Amniotic epithelial cell (primary cell): ENCODE measurements at places on chromosomes 7 and 10.
A peak's percentile ranks its signal among the peaks of the same experiment; 100 is the strongest.

DNA sequence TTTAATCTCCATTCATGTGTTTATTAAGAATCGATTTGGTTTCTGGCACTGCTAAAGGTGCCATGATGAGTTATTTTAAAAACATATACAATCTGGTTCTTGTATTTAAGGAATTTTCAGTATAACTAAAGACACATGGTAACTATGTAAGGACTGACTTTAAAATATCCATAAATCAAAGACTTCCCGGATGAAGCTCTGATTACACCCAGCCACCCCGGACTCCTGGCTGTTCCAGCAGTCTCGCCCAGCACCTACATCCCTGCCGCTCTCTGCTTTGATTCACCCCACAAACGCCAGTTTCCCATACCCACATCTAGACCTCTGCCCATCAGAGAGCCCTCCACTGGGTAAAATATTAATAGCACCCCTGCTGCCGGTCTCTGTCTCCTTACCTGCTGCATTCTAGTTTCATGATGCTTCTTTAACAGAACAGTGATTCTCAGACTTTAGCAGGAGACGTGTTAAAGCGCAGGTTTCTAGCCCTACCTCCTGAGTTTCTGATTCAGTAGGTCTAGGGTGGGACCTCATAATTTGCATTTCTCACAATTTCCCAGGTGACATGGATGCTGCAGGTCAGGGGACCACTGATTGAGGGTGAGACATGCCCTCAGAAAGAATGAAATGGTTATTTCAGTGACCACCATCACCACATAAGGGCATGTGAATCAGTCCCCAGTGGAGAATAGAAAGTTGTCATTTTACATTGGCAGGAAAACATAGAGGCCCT lies 185.7 kb downstream of the KIAA1217 start:
- DNase-seq: peak; percentile 54

DNA sequence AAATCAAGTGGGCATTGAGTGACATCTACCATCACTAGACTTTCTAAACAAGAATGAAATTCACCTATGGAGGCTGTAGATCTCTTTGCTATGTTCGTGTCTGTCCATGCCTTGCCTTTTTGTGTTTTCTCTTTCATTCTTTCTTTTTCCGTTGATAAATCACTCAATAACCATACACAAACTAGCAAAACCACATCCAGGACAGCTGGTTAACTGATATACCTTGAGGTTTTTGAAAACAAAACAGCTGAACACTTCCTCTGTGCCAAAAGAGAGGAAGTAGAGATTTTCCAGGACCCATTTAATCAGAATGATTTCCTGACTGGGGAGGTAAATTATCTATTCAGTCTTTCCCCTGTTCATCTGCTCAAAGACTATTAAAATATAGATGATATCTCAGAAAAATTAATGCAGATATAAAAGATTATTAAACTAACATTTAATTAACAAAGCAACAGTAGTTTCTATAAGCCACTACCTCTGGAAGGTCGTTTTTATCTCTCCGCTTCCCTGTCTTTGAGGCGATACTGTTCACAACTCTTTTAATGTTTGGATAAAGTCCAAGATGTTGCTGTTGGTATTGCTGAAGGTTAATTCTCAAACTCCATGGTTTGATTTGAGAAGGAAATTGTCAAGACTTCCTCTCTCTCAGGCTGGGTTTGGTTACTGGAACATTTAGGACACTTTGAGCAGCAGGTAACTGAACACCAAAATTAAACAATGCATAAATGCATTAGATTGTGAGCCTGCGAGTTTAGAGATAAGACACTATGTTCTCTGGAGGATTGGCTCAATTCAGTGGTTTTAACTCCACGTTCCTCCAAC lies 24.4 kb upstream of the C10orf67 start:
- peak; percentile 29 for DNase-seq

DNA sequence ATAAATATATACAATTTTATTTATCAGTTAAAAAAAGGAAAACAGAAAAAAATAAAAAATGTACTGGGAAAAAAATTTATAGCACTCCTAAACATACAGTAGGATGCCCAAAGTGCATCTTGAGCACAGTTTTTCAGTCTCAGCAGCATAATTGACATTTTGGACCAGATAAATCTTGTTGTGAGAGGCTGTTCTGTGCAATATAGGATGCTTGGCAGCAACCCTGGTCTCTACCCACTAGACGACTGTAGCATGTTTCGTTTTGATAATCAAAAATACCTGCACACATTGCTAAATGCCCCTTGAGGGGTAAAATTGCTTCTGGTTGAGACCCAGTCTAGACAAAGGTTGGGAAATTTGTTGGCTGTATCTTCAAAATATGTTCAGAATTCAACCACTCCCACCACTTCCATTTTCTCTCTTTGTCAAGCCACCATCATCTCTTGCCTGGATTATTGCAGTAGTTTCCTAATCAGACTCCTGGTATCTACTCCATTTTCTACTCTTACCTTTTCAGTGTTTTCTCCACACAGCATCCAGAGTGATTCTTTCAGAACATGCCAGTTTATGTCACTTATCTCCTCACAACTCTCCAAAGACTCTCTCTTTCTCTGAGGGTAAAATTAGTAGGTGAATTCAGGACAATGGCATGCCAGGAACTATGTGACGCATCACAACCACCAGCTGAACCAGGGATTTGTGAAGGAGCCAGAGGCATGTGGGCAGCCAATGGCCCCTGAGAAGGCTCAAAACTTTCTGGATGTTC lies 91.4 kb downstream of the GPR85 start:
- peak; percentile 67 for DNase-seq

GRCh38 chr7:106089647-106090046 lies 22.5 kb downstream of the SYPL1 start:
- DNase-seq: no peak

GRCh38 chr10:65415318-65415717 lies 1510.5 kb upstream of the LRRTM3 start:
- no peak for DNase-seq

GRCh38 chr10:69952069-69952800 lies 100.4 kb upstream of the MACROH2A2 start:
- DNase-seq: no peak

DNA sequence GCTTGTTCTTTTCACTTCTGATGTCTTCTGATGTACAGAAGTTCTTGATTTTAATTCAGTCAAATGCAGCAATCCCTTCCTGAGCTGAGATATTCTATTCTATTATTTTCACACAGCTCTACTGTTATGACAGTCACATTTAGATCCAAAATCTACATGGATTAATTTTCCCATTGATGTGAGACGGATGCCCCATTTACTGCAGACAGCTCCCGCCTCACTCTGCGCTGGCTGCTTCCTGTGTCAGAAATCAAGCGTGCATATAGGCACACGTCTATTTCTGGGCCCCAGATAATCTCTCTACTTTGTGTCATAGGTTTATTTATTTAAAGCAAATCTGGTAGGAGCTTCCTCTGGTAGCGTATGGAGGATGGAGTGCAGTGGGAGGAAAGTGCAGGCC lies 6.7 kb downstream of the BNIP3 start:
- DNase-seq: no peak

GRCh38 chr10:98795467-98795866 lies 348.7 kb upstream of the HPS1 start:
- no peak for DNase-seq

DNA sequence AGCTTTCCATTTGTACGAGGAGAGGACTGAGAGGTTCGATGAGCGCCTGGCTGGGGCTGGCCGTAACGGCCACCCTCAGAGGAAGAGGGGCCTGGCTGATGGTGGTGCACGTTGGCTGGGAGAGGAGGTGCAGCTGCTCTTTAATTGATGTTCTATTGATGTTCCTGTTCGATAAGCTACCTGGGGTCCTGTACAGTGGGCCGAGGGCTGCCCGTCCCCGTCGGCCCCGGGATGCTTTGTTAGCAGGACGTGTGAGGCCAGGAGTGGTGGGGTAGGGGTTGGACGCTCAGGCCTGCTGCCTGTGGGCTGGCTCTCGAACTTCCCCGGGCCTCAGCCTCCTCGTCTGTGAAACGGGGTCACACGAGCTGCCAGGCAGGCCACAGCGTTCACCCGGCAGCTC lies 25.4 kb downstream of the FAM20C start:
- no peak for DNase-seq

GRCh38 chr10:35415505-35415904 lies 79.2 kb downstream of the CCNY start:
- no peak for DNase-seq

GRCh38 chr7:50351267-50351666 lies 46.8 kb downstream of the IKZF1 start:
- no peak for DNase-seq

DNA sequence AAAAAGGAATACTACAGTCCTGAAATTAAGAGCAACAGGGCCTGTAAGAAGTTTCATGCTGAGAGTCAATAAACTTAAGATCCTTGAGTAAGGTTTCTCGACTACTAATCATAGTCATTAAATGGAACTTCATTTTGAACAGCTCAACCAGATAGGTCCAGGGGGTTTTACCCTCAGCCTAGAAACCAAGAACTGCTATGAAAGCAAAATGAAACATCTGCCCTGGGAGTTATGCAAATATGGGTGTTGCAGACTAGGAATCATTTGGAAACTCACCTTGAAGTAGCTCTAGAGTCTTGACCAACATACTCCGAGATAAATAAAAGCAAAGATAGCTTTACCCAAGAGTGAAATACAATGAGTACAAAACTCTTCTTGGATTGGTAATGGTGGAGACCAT lies 128.0 kb downstream of the HGF start:
- DNase-seq: no peak

GRCh38 chr7:112665709-112666108 lies 124.5 kb downstream of the TMEM168 start:
- DNase-seq: peak; percentile 12

DNA sequence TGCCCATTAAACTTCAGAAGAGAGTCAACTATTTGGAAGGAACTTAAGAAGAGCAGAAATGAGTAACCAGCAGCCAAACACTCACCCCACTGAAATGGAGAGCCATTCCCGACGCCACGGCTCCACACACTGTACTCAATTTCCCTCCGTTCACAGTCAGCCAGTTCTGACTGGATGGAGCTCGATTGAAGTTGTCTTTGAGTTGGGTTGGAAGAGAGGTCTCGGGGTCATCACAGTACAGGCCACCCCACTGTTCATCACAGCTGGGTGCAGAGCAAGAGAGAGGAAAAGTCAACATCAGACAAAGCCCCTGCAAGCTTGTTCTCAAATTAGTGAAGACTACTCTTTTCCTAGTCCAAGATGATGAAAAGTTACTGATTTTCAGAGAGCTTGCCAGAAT lies 75.9 kb upstream of the SLC26A5 start:
- DNase-seq: no peak

DNA sequence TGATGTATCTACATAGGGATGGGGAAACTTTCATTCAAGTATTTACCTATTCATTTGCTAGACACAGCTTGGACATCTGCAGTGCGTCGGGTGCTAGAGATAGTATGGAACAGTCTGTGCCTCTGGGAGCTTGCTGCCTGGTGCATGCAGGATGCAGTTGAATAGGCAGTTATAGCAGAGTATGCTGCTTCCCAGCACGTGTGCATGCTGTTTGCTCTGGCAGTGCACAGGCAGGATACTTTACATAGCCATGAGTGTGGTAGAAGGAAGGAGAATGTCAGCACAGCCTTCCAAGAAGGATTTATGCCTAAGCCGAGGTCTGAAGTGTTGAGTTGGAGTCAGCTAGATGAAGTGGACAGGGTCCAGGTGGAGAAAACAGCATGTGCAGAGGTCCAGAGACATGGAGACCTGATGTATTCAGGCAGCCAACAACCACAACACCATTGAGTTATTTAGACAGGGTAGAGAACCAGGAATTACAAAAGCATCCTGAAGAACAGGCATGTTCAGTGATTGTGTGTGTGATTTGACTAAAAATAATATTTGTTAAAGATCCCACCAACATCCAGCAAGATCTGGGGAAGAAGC lies 8.1 kb downstream of the MAP3K8 start:
- no peak for DNase-seq

DNA sequence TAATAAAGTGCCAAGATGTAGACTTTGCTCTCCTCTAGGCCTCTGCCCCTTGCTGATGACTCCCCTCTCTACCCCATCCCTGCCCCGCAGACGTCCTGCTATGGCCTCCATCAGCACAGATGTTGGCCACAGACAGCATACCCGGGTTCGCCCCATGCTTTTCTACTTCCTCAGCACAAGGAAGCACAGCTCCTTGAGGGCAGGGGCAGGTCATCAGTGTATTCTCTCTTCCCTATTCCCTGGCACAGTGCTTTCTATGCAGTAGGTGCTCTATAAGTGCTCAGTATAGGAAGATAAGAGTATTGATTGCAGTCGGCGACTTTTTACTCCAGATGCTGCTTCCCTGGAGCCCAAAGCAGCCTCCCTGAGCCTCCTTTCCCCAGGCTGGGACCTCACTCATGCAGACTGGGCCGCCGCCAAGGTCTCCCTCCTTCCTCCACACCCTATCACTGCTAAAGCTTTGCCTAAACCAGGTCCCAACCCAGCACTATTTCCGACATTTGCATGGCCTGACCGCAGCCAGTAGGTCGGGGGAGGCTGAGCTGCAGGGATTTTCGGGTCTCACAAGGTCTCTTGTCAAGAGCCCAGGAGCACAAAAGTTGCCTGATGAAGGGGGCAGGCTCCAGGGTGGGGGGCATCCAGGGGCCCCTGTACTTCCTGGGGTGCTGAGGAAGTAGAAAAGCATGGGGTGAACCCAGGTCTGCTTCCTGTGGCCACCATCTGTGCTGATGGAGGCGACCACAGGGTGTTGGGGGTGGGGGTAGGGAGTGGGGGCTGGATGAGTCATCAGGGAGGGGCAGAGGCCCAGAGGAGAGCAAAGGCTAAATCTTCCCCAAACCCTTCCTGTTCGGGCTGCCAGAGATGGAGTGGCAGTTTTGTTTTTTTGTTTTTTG lies 8.0 kb downstream of the CALHM3 start:
- no peak for DNase-seq

GRCh38 chr10:116160271-116160670 lies 112.7 kb downstream of the GFRA1 start:
- no peak for DNase-seq

- no peak for DNase-seq
Measured at GRCh38 chr7:825386-825785, 6.9 kb upstream of the SUN1 start.

DNA sequence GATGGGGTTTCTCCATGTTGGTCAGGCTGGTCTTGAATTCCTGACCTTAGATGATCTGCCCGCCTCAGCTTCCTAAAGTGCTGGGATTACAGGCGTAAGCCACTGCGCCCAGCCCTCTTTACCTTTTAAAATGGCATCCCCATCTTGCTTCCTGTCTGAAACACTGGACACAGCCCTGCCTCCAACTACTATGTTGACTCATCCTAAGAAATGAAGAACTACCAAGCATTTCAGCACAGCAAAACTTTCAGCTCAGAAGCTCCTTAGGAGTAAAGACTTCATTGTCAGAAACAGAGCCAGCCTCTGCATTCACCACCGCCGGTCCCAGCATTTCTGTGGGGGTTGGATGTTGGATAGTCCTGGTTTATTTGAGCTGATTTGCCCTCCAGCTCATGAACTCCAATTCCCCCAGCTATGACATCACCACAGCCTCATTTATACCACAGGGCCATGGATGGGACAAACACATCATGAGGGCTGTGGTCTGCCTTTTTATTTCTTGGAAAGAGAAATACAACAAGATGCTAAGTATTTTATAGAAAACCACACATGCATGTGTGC lies 123.5 kb downstream of the ADCY1 start:
- peak; percentile 19 for DNase-seq
